Progenitor cell of endocrine pancreas (in vitro differentiated cells): ENCODE measurements at places on chromosomes 2 and 18. TPM values are rescaled to one million over a fixed set of nuclear protein-coding genes. Genes with fewer than 3 reads are reported as not detected.

Gene SERPINB3
- total RNA-seq, result not detected in 2 replicates

Gene EGR4
- 0.12 TPM in 1 of 2 replicates, not detected in the other for total RNA-seq

Gene COL4A3
- 0.09 and 0.34 TPM in 2 replicates for total RNA-seq

Gene ATG9A
- 40.6 and 43.6 TPM in 2 replicates for total RNA-seq

Gene LIMS2
- 6.1 and 6.2 TPM in 2 replicates for total RNA-seq

Gene SDC1
- 35.1 and 38.7 TPM in 2 replicates for total RNA-seq

Gene CCDC85A
- total RNA-seq, result 1.1 TPM in 2 replicates

Gene FHOD3
- 1.6 and 2.6 TPM in 2 replicates for total RNA-seq

Gene SNORC
- 1.8 and 2.8 TPM in 2 replicates for total RNA-seq

GRCh38 chr2:147438882-147439281 lies 405.9 kb upstream of the ACVR2A start:
- no peaks in the 10 kb centered on the region for H3K36me3 ChIP-seq
- peaks cover 7% of the 10 kb centered on the region for H3K27me3 ChIP-seq
- DNase-seq, result no peak

DNA sequence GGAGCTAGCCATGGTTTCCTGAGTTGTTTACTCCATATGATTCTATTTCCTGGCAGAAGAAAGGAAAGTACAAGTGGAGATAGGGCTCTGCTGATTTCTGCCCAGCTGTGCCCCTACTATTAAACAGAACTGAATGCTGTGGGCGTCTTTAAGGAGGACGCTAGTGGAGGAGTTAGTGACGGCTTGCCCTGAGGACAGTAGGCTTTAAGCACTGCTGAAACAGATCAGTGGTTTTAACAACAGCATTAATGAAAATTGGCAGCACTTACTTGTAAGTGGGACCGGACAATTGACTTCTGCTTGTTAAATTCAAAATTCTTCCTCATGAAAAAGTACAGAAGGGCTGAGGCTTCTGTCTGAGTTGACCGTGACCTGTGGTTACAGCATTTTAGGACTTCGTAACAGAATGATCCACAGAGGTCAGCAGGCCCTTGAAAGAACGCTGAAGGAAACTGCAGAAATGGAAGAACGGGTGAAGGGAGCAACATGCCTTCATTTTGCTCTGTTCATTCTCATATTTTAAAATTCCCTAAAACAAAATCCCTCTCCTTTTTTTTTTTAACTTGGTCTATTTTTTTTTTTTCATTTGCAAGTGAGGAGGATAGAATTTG lies 80.6 kb upstream of the CCDC195 start:
- H3K4me1 ChIP-seq, result no peaks in the 10 kb centered on the region
- no peak for DNase-seq
- H3K27ac ChIP-seq, result no peak overlapping the region
- no peaks in the 10 kb centered on the region for H3K36me3 ChIP-seq
- no peaks in the 10 kb centered on the region for H3K27me3 ChIP-seq
- no peak overlapping the region for H3K4me3 ChIP-seq

- peaks cover 6% of the 10 kb centered on the region for H3K27me3 ChIP-seq
- H3K36me3 ChIP-seq, result no peaks in the 10 kb centered on the region
- DNase-seq, result no peak
- no peak overlapping the region for H3K27ac ChIP-seq
Observed at GRCh38 chr2:216911886-216912285, 52.0 kb upstream of the TNP1 start.

DNA sequence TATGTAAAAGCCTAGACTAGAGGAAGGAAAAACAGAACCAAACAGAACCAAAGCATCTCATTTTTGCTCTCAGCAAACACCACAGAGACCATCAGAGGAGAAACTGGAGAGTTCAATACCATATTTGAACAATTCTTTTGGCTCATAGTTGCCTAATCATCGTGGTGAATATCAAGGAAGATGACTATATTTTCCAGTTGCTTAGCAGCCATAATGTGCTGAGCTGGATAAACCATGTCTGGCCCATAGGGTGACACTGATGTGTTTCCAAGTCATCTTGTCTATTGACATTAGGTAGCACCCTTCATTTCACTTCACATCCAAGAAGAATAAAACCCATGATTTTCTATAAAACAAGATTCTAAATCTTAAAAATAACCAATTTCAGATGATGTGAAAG lies 5.9 kb upstream of the XRCC5 start:
- H3K27ac ChIP-seq, result no peak overlapping the region
- peaks cover 6% of the 10 kb centered on the region for H3K4me1 ChIP-seq
- H3K4me3 ChIP-seq, result no peak overlapping the region
- H3K36me3 ChIP-seq, result no peaks in the 10 kb centered on the region
- no peaks in the 10 kb centered on the region for H3K27me3 ChIP-seq
- DNase-seq, result no peak

DNA sequence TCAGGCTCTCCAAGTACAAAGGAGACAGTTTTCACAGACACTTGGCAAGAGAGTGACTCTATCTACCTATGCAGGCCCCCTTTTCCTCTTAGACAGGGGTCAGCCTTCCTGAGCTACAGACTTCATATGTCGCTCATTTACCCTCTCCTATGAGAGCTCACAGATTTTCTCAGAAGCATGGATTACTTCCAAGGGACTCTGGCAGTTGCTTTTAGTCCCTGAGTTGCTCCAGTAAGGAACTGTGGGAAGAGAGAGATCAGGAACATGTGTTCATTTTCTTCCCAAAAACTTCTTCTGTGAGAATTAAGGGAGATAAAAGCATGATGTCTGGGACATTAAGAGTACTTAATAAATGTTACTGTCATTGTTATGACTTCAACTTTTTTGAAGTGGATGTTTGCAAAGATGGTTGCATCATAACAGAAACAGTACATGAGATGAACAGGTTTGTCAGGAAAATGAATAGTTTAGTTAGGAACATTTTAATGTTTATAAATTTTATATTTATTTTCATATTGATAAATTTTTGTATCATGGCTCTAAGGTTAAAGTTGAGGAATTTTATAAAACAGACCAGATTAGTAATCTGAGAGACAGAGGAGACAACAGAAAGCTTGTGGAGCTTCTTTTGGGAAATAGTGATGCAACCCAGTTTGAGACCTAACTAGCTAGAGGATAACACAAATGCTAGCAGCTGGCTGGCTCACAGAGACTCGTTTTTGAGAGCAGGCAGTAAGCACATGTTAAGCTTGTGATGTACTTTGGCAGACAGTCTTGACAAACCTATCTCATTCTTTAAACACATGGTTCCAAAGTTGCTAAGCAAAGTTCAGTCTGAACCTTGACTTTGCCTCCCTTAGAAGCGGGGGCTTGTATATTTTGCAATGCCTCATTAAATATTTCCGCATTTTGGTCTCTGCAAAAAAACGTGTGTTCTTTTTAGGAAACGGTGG lies 21.7 kb upstream of the UGP2 start:
- no peak overlapping the region for H3K4me3 ChIP-seq
- no peaks in the 10 kb centered on the region for H3K27me3 ChIP-seq
- no peaks in the 10 kb centered on the region for H3K4me1 ChIP-seq
- no peak overlapping the region for H3K27ac ChIP-seq

- H3K27me3 ChIP-seq, result no peaks in the 10 kb centered on the region
- no peak for DNase-seq
- H3K36me3 ChIP-seq, result peaks cover 5% of the 10 kb centered on the region
Observed at GRCh38 chr2:169887120-169887519, 59.9 kb downstream of the UBR3 start.

DNA sequence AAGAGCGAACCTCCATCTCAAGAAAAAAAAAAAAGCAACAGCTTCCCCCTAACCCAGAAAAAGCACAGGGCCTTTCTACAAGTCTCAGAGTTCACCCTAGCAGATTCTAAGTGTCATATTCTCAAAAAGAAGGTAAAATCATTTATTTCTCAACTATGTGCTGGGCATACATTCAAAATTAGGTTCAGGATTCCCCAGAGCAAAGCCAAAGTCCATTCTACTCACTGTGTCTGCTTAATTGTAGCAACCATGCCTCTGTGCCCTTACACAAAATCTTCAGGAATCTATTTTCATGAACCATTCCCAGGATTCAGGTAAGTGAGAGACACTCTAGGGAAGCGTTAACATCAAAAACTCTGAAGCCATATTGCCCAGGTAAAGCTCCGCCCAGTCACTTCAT lies 40.0 kb downstream of the CPO start:
- no peaks in the 10 kb centered on the region for H3K36me3 ChIP-seq
- H3K27ac ChIP-seq, result no peak overlapping the region
- H3K4me3 ChIP-seq, result no peak overlapping the region
- DNase-seq, result no peak
- no peaks in the 10 kb centered on the region for H3K27me3 ChIP-seq
- no peaks in the 10 kb centered on the region for H3K4me1 ChIP-seq

GRCh38 chr2:176636401-176636800 lies 367.2 kb downstream of the MTX2 start:
- peaks cover 76% of the 10 kb centered on the region for H3K27me3 ChIP-seq
- no peaks in the 10 kb centered on the region for H3K36me3 ChIP-seq
- no peaks in the 10 kb centered on the region for H3K4me1 ChIP-seq

- H3K4me3 ChIP-seq, result no peak overlapping the region
- DNase-seq, result no peak
- H3K27me3 ChIP-seq, result no peaks in the 10 kb centered on the region
- no peak overlapping the region for H3K27ac ChIP-seq
- no peaks in the 10 kb centered on the region for H3K4me1 ChIP-seq
- H3K36me3 ChIP-seq, result no peaks in the 10 kb centered on the region
Observed at GRCh38 chr2:183465048-183465447, 340.8 kb downstream of the NUP35 start.

DNA sequence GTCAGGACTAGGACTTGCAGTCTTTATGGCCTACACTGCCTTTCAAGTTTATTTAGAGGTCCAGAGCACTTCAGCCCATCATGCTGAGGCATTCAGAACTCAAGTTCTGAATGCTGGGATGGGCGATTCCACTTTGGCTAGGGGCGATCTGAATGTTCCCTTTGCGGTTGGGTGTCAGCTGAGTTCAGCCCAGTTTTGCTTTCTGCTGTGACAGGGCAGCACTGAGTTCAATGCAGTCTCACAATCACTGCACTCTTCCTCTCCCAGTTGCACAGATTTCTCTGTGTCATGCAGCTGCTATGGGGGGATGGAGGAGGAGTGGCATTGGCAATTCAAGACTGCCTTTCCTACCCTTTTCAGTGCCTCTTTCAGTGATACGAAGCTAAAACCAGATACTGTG lies 1232.0 kb upstream of the FAM98A start:
- peaks cover 3% of the 10 kb centered on the region for H3K36me3 ChIP-seq
- DNase-seq, result no peak
- H3K4me3 ChIP-seq, result no peak overlapping the region
- H3K27ac ChIP-seq, result no peak overlapping the region
- peaks cover 18% of the 10 kb centered on the region for H3K4me1 ChIP-seq
- peaks cover 10% of the 10 kb centered on the region for H3K27me3 ChIP-seq

- no peak for DNase-seq
- H3K4me3 ChIP-seq, result no peak overlapping the region
- no peaks in the 10 kb centered on the region for H3K27me3 ChIP-seq
Observed at GRCh38 chr2:134206573-134206972, 47.3 kb upstream of the MGAT5 start.
